ENCODE measurements at places on chromosomes 2 and 18.
A peak's percentile ranks its signal among the peaks of the same experiment; 100 is the strongest.

DNA sequence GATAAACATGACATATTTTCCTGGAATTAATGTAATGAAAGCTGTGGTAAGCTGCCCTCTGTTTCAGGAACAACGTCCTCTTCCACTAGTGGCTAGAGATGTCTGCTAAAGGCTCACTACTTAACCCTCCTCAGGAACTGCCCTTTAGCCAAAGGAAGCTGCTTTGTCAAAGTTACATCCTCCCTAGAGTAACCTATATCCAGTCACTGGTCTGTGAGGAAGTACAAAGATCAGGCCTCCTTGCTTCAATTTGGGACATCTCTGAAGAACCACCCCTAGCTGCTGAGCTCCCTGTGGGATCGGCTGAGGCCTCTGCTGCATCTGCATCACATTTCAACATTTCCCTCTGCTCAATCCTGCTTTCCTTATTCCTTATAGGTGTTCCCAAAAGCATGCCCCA, 107.8 kb downstream of the PRELID3A start:
- no peak for DNase-seq

DNA sequence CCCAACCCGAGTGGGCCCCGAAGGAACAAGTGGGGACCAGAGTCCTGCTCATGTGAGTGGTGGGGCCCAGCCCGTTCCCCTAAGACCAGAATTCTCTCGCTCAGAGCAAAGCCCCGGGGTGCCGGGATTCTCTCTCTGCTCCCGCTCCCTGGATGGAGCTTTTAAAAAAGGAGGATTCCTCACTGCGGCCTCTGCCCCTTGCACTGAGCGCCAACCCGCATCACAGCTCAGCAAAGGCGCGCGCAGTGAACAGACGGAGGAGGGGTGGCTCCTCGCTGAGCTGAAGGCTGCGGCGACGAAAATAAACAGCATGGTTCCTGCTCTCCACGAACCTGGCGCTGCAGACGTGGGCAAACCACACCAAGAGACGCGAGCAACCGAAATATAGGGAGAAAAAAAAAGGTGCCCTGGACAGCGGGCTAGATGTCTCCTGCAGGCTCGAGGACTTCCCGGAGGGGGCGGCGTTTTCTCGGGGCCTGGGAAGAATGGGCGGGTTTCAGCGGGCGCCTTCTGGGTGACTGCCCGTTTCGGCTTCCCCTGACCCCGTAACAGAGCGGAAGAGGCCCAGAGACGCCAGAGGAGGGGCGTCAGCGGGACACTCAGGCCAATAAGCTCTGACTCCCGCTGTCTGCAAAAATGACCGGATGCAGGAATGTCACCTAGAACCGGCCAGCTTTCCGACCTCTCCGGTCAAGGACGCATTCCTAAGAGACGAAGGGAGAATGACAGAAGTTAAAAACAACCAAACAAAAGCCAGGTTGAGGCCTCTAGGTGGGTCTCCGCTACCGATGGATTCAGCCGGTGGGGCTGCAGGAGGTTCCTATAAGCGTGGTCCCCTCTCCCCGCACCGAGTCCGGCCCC, 819 bp upstream of the KLF11 start:
- DNase-seq, result peak; percentile 28

DNA sequence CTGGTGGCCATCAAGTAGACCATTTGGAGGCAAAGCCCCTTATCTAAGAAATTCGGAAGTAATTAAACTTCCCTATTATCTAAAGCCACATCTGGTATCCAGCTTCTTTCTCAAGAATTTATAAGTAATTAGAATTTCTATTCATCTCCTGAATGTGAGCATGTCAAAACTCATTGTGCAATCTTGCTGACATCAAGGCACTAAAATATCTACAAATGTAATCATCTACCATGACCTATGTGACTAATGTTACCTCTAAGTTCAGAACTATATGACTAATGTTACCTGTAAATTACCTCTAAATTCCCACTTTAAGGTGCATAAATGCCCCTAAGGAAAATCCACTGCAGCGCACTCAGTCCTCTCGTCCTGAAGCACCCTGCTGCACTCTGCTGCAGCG, 773.0 kb downstream of the CPS1 start:
- DNase-seq, result no peak

- DNase-seq, result no peak
Measured at GRCh38 chr2:121015971-121016485, 269.0 kb downstream of the TFCP2L1 start.

DNA sequence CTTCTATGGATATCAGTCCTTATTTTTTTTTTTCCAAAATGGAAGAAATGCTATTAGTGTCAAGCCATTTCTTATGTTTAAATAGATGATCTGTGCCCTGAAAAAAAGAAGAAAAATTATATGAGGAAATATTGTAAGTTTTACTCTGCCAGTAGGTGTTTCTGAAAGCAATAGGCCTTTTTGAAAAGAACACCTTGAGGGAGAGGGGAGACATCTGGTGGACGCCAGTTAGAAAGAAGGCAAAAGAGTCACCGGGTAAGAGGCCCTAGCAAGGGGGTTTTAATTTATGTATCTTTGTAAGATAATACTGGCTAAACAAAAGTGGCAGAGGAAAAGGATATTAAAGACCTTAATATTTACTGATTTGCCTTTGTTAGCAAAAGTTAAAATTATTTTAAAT, 56.1 kb downstream of the DYNAP start:
- DNase-seq, result no peak

GRCh38 chr2:186205254-186205911, 280.7 kb upstream of the ZC3H15 start:
- no peak for DNase-seq

DNA sequence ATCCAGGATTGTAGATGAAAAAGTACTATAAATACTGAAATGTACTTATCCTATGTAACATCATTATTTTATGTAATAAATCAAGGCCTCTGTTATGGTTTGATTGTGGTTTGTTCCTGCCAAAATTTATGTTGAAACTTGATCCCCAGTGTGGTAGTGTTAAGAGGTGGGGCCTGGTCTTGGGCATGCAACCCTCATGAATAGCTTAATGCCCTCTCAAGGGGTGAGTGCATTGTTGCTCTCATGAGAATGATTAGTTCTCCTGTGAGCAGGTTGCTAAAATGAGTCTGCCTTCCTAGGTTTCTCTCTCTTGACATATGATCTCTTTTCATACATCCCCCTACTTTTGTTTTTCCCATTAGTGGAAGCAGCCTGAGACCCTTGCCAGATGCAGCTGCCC, 915.4 kb downstream of the TSN start:
- DNase-seq, result no peak

DNA sequence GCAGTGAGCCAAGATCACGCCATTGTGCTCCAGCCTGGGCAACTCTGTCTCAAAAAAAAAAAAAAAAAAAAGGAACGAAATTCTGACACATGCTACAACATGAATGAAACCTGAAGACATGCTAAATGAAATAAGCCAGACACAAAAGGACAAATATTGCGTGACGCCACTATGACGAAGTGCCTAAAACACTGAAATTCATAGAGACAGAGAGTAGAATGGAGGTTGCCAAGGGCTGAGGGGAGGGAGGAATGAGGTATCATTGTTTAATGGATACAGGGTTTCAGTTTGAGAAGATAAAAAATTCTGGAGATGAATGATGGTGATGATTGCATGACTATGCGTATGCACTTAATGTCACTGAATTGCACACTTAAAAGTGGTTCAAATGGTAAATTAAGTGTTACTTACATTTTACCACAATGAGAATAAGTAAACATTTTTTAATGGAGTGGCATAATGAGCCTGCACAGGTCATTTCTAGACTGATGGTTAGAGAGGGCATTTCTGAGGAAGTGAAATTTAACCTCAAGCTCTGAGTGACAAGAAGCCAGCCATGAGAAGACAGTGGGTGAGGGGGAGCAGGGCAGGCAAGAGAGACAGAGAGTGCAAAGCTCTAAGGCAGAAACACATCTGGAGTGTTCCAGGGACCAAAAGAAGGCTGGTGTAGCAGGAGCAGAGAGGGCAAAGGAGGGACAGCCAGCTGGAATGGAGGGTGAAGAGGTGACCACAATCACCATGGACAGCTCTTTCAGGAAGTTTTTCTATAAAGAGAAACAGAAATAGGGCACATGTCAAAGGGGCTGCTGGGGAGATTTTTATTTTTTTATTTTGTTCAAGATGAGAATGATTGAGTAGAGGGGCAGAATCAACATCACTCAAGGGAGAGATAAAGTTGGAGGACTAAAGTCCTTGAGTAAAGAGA, 20.6 kb upstream of the EXOC6B start:
- DNase-seq, result no peak

- DNase-seq, result no peak
Measured at GRCh38 chr2:52210161-52210560, 1178.2 kb upstream of the NRXN1 start.

DNA sequence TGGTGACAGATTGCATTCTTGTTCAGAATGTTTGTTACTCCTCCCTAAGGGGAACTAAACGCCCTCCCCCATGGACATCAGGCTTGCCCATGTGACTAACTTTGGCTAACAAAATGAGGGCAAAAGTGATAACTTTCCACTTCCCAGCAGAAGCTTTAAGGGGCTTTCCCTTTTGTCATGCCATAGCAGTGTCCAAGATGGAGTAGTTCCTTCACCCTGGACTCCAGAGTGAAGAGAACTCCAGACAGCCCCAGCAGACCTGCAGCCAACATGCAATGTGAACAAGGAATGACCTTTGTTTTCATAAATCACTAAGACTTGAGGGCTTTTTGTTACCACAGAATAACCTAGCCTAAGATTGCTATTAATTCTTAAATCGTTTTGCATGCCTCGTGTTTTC, 163.5 kb downstream of the ZEB2 start:
- no peak for DNase-seq

DNA sequence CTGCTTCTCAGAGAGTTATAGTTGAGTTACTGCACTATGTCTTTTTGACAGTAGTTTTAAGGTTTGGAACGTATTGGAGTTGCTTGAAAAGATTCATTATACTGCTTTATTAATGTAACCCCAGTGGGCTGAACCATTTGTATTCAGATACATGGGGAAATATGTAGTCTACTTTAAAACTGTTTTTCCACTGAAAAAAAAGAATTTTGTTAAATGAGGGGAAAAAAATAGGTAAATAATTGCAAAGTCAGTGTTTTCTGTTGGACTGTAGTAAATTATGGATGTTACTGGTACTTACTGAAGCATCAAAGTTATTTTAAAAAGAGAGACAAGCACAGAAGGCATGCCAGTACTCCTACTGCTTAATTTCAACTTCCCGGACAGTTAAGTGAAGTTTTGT, 36.4 kb downstream of the ZC3H15 start:
- DNase-seq, result no peak

DNA sequence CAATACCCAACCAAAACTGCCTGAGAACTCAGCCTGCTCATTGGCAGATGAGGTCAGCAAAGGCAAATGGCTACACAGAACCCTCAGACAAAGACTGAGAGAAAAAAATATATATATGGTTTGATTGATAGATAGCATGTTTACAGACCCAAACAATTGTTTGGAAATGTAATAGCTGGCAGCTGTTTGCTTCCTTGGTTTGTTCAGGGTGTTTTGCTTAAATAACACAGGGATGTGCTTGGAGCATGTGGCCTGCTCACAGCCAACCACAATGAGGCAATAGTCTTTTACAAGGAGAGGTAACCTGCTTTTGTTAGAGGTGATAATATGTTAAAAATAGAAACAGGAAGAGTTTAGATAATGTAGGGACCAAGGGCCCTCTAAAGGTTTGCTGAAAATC, 84.5 kb downstream of the PDK1 start:
- no peak for DNase-seq

- no peak for DNase-seq
Measured at GRCh38 chr18:57891707-57892391, 88.7 kb upstream of the ATP8B1 start.

DNA sequence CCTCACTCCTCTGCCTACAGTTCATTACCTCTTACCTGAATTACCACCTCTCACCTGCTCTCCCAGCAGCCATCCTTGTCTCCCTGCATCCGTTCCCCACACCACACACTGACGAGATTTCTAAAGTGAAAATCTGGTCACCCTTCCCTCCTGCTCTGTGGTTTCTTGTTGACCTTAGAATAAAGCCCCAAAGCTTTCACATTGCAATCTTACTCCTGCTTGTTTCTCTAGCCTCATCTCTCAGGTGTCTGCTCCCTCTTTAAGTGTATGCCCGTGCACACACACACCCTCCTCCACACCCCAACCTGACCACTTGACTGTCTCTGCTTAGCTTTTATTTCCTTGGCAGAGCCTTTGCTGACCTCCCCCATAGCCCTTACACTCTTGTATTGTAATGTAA, 122.0 kb upstream of the SKOR2 start:
- no peak for DNase-seq

DNA sequence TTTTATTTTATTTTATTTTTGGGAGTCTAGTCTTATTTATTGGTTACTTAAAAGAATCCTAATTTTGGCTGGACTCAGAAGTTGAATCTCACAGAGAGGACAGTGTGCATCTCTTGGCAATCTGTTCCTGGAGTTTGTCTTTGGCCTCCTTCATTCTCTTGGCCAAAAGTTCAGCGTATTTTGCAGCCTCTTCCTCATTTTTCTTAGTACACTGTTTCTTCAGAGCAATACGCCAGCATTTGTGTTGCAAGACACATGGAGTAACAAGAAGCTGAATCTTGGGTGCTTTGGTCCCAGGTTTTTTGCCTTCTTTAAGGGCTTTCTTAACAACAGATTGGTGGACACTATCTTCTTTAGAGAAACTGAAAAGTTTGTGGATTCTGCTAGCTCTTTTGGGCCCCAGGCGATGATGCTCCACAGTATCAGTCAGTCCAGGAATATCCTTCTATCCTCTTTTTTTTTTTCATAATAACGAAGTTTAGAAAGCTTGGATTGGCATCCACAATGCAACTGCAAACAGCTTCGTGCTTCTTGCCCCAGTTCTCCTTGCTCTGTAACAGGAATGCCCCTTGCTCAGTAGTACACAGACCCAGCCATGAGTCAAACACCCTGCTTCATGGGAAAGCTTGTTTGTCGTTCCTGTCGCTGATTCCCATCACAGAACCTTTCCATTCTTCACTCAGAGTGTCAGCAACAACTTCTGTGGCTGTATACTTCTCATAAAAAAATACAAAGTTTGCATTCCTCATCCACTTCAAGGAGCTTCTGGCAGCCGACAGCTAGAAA, 34.8 kb upstream of the RFX8 start:
- DNase-seq, result no peak

GRCh38 chr2:184472481-184472880, 125.8 kb upstream of the ZNF804A start:
- DNase-seq, result no peak

- DNase-seq, result no peak
Measured at GRCh38 chr2:201059961-201060755, 11.3 kb downstream of the HYCC2 start.

DNA sequence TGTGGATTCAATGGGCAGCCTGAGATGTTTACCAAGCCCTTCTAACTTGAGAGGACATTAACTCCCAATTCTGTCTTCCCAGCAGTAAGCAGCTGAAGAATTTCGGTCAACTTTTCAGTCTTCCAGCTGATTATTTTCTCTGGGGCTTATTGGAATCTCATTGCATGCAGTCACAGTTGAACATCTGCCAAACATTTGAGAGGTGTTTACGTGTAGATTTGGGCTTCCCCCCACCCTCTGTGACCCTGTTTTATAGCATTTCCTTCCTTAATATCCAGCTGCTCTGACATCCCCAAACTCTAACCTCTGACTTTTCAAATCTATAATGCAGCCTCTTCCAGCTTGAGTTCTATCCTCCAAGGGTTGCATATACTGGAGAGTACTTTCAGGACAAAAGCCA, 16.5 kb upstream of the VIT start:
- no peak for DNase-seq

GRCh38 chr2:127091148-127091547, 15.8 kb downstream of the BIN1 start:
- no peak for DNase-seq

- DNase-seq, result no peak
Measured at GRCh38 chr2:189851174-189851826, 67.0 kb downstream of the PMS1 start.

GRCh38 chr2:28193630-28194403, 198.8 kb upstream of the FOSL2 start:
- no peak for DNase-seq
